Activated CD8-positive, alpha-beta T cell treated with anti-CD3 and anti-CD28 coated beads, Interleukin-2, amount 10 ng/mL, durations not matched to agents 7 days and 5 days (primary cell): ENCODE measurements at places on chromosomes 3 and 15.

DNA sequence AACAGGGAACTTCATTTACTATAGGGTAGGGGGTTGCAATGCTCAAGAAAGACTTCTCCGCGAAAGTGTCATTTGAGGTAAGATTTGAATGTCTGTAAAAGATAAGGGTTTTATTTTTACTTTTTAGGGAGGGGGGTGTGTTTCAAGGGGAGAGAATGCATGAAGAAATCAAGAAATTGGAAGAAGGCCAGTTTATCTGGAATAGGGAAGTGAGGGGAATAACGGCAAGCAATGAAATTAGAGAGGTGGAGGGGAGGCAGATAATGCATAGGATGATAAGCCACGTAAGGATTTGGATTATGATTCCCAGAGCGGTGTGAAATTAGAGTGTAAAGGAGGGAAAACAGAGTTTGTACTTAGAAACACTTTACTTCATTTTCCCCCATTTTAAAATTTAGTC lies 63.0 kb upstream of the MB21D2 start:
- no peak for DNase-seq

DNA sequence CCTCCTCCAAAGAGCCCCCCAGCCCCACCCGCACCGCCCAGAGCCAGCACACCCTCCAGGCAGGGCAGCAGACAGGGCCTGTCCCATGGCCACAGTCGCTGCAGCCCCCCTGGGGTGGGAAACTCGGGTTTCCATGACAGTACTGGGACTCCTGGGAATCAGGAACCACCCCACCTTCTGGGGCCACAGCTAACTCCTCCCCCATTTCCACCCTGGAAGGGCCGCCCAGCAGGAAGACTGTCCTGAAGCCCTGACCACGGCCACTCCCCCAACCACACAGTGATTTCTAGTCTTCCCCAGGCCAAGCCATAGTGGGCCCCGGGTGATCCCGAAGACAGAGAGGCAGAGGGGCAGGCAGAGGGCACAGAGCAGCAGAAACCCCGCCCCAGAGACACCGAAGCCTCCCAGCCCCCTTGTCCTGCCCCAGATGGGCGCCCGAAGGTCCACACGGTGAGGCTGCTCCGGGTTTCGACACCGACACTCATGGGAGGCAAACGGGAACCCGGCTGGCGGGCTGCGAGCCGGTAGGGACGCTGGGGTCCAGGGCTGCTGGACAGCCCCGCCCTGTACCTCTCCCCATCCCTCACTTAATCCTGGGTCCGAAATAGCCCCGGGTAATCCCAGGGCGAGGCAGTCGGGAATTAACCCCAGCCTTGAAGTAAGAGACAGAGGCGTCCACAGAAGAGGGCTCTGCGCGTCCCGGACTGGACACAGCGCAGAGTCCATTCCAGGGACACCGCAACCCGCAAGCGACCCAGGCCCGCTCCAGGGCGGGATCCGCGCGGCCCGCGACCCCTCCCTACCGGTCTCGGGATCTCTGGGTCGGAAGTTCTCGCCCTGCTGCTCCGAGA lies 138.4 kb downstream of the NUP210 start:
- no peak for DNase-seq

- no peak for DNase-seq
Measured at GRCh38 chr3:111984636-111985298, 5.9 kb downstream of the ABHD10 start.

DNA sequence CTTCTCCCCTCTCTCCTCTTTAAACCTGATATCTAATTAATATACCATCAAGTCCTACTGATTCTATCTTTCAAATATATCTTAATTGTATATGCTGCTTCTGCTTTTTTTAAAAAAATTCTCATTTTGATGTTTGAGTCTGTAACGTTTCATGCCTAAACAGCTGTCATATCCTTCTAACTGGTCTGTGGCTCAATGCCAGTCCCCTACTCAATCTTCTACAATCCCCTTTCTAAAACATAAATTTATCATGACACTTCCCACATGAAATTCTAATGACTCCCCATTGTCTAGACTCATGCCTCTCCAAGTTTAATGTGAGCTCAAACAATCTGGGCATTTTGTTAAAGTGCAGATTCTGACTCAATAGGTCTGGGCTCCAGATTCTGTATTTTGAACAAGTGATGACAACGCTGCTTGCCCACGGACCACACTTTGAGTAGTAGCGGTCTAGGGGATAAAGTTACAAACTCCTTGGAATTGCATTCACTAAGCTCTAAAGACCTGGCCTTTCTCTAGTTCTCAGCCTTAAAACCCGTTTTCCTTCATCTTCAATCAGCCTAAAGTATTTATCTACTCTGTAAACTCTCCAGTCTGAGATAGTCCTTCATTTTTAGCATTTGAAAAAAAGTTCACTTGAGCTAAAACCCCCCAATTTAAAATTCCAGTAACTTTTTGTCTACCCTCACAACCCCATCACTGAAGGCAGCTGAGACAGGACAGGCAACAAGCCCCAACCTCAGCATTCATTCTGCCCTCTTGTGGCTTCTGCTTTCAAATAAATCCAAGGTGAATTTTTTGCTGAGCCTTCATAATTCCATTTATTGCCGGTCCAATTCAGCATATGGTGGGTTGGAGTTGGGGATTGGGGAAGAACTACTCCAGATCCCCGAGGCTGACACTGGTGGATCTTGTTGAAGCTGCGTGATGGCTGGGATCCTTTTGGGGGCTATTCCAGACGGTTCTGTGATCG lies 88.1 kb upstream of the THRB start:
- no peak for DNase-seq

GRCh38 chr3:150022381-150023238 lies 51.9 kb upstream of the PFN2 start:
- no peak for DNase-seq
